DMS79 treated with DMSO at 0.1 percent for 48 hours (cell line): ENCODE measurements at places on chromosomes 7 and 10.

DNA sequence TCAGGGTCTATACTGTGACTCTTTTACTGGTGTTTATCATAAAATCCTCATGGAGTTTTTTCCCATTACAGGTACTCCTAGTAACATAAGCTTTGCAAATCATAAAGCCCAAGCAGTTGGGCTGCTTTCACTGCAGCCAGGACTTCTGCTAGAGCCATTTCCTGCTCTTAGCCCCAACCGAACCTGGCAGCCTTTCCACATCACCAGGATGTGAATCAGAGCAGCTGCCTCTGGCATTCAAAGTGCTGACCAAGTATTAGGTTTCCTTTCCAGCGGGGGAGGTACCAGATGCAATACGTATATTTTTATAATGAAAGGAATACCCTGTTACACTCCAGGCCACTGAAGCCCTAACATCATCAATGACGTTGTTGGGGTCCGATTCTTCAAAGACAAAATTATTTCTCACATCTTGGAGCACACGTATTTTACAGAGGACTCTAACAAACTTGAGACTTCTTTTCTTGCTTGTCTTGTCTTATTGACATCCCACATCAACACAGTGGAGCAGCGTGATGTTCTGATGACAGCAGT, 3.6 kb upstream of the HTR5A start:
- peak; percentile 17 for DNase-seq

GRCh38 chr10:3402187-3402751, 229.7 kb upstream of the PITRM1 start:
- no peak for DNase-seq

DNA sequence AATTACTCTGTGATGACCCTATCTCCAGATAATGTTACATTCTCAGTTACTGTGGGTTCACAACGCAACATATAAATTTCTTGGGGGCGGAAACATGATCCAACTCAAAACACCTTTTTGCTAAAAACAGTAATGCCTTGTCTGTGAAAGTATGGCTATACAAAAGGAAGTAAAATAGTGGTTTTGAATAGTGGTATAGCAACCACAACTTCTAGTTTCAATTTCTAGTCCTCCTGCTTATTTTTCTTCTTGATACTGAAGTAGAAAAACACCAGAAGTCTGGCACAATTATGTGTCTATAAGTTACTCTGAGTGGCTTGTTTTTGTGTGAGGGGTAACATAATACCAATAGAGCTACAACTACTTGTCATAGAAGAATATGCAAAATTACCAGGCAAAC, 21.5 kb upstream of the ZNF800 start:
- no peak for DNase-seq

GRCh38 chr10:30493609-30494530, 59.9 kb downstream of the MAP3K8 start:
- DNase-seq, result no peak

GRCh38 chr7:28316489-28316888, 95.8 kb upstream of the CREB5 start:
- no peak for DNase-seq

- no peak for DNase-seq
Observed at GRCh38 chr7:21076574-21076973, 289.9 kb upstream of the SP8 start.

DNA sequence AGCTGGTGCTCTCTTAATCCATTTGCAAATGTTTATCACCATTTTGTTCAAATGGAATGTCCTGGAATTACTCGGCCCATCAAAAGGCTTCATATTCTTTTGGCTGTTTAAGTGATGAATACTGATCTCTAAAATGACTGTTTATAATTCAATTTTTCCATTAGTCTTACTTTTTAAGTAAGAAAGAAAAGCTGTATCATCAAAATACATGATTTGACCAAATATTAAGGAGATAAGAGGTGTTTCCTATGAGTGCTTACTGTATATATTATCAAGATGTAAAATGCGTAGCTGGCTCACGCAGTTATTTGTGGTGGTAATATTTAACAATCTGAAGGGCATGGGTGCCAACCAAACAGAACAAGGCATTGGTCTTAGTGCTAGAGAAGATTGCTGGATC, 51.2 kb downstream of the OTUD1 start:
- no peak for DNase-seq

GRCh38 chr7:7157177-7157886, 25.0 kb upstream of the C1GALT1 start:
- DNase-seq, result no peak

GRCh38 chr7:18087687-18088078, 60.0 kb upstream of the PRPS1L1 start:
- peak; percentile 21 for DNase-seq

- no peak for DNase-seq
Observed at GRCh38 chr10:98312822-98313221, 44.8 kb upstream of the LOXL4 start.

GRCh38 chr7:28020302-28020940, 160.2 kb downstream of the JAZF1 start:
- peak; percentile 84 for DNase-seq

DNA sequence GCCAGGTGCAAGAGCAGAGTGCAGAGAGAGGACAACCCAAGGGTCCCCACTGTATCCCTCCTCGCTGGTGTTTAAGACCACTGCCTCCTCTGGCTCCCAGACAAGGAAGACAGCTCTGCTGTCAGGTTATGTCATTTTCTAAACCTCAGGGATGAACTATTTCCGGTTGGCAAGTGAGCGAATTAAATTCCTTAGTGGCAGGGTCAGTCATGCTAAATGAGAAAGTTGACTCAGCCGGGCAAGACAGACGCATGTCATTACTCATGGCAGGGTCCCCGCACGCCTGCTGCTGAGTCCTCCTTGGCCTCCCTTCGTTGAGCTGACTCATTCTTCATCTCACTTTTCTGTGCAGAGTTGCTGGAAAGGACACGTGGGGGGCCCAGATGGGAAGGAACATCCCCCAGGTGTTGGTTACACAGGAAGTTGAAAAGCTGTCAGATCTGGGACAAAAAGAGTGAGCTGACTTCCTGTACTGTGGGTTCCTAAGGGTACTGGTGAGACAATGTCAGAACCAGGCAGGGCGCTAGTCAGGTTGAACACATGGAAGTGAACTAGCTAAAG, 47.1 kb upstream of the UCN3 start:
- DNase-seq, result no peak

GRCh38 chr10:11304906-11305585, 287.4 kb downstream of the CELF2 start:
- no peak for DNase-seq

GRCh38 chr10:72727130-72727529, 35.2 kb downstream of the MCU start:
- no peak for DNase-seq

GRCh38 chr7:96697822-96698221, 11.8 kb downstream of the SEM1 start:
- no peak for DNase-seq

GRCh38 chr10:51251110-51251509, 176.8 kb downstream of the PRKG1 start:
- no peak for DNase-seq

GRCh38 chr7:87359366-87359765, 13.9 kb downstream of the CROT start:
- DNase-seq, result no peak

DNA sequence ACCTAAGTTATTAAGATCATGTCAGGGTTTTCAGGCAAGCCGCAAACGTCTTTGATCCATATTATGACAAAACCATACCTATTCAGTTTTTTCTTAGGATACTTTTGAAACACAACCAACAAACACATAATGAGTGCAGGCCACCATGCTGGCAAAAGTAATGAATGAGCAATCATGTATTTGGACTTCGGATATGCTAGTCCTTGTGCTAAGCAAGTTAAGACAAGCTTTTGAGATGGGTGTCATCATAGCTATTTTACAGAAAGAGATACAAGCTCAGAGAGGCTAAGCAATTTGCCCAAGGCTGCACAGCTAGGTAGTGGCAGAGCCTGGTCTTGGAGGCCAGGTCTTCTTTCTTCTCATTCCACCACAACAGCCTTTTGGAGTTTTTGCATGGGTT, 12.5 kb upstream of the KCNK18 start:
- no peak for DNase-seq

DNA sequence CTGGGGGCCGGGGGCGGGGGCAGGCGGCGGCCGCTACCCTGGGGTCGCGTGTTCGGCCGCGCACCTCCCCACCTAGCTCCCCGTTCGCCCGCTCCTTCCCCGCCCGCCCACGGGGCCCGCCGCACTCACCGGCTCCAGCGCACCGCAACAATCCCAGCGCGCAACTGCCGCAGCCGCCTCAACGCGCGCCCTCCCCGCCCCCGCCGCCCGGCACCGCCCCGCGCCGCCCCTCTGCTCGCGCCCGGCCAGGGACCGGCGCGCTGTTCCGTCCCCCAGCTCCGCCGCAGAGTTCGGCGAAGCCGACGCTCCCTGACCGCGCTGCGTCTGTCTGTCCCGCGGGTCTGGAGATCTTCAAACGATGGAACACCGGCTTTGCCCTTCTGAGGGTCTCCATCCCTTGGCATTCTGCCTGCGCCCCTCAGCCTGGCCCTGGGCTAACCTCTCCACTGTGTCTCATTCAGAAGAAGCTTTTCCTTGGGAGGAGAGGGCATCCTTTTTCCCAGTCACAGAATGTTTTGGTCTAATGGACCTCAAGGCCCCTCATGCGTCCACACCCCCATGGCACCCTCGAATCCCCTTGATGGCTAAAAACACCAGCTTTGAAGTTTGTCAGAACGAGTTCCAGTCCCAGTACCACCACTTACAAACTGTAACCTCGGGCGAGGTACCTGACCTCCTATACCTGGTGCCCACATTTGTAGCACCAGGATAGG, at the start of gene NT5C2:
TSS of gene NT5C2 (minus strand) at position 166 of the 713 bp plus-strand sequence. CDS start 18,314 bp downstream, outside the sequence.
- DNase-seq, result peak; percentile 26

- no peak for DNase-seq
Observed at GRCh38 chr7:45105588-45106188, 5.8 kb downstream of the TBRG4 start.

DNA sequence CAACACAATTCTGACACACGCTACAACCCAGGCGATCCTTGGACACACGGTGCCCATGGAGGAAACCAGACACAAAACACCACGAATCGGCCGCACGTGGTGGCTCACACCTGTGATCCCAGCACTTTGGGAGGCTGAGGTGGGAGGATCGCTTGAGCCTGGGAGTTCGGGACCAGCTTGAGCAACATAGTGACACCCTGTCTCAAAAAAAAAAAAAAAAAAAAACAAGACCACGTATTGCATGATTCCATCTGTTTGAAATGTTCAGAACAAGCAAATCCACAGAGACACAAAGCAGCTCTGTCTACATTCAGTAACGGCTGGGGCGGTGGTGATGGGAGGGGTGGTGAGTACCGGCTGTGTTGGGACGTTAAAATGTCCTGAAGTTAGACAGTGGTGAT, 25.2 kb downstream of the ADAP1 start:
- DNase-seq, result no peak

DNA sequence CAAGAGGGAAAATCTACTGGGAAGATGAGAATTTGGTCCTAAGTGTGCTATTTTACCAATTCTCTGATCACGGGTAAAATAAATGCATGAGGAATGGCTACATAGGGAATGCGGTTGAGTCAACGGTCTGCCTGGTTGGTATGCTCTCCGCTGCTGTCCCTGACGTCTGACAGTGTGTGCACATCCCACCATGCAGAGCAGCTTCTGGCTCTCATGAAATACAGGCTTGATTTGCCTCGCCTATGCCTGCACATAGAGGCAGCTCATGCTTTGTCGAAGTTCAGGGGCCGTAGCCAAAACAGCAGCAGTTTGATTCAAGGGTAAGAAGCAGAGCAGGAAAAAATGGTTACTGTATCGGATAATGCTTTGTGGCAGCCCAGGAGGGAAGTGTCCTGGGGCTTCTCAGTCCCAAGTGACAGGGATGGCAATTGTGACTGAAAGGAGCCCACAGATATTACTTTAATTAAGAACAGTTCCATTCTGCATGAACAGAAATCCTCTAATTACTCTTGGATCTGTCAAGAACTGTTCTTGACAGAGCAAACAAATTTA, 268.4 kb upstream of the SLC26A5 start:
- no peak for DNase-seq

- no peak for DNase-seq
Observed at GRCh38 chr10:7117806-7118674, 292.8 kb downstream of the SFMBT2 start.

DNA sequence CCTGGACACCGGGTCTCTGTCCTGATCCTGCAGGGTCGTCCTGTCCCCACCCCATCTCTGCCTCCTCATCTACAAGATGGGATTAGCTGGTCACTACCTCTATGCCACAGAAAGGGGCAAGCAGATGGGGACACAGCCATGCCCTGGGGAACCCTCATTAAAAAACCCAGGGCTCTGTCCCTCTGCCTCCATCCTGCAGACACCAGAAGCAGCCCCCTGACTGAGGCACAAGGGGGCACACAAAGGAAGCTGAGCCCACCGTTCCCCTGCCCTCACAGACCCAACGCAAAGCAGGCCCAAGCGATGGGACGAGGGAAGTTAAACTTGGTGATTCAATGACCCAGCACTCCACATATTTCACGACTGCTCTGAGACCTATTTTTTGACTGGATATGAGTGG, 142.4 kb downstream of the TCERG1L start:
- no peak for DNase-seq

- no peak for DNase-seq
Observed at GRCh38 chr7:8117195-8117594, 144.8 kb downstream of the ICA1 start.

DNA sequence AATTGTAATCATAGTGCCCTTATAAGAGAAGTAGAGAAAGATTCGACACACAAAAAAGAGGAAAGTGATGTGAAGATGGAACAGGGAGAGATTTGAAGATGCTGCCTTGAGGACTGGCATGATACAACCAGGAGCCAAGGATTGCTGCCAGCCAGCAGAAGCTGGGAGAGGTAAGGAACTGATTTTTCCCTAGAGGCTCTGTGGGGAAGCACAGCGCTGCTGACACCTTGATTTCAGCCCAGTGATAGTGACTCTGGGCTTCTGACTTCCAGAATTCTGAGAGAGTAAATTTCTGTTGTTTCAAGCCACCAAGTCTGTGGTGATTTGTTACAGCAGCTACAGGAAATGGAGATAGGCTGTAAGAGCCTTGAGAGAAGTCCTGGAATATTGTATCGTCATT, 98.2 kb downstream of the RAB11FIP2 start:
- DNase-seq, result no peak

DNA sequence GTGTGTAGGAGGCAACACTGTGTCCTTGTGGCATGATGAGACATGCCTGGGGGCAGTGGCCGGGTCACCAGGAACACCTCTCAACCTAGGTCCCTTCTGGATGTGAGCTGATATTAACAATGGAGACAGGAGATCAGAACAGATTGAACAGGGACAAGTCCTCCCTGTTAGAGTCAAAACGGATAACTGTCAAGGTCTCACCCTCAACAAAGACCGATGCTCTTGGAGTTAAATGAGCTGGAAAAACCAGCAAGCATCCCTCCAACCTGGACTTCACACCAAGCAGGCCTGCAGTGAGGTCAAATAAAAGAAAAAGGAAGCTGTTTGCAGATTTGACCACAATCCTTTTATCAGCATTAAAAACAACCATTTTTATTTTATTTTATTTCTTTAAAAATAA, 49.0 kb downstream of the SLIT1 start:
- DNase-seq, result peak; percentile 0
